Neuronal stem cell (in vitro differentiated cells): ENCODE measurements at places on chromosomes 4 and X.

GRCh38 chr4:10002278-10002677 is 19.0 kb downstream of the SLC2A9 start:
- H3K27ac ChIP-seq, result no peak overlapping the region
- H3K4me3 ChIP-seq, result no peak overlapping the region
- no peaks in the 10 kb centered on the region for H3K36me3 ChIP-seq
- no peak for DNase-seq

DNA sequence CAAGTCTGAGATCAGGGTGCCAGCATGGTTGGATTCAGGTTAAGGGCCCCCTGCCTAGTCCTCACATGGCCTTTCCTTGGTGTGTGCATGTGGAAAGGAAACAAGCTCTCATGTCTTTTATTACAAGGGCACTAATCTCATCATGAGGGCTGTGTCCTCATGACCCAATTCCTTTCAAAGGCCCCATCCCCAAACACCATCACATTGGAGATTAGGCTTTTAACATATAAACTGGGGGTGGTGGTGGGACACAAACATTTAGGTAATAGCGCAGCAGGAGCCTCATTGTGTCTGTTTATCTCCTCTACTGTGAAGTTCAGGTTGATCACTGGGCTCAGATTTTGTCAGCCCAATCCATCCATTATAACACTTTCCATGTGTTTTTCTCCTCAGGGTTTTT is 41.0 kb downstream of the BEX3 start:
- no peaks in the 10 kb centered on the region for H3K4me1 ChIP-seq
- no peak overlapping the region for H3K27ac ChIP-seq
- H3K36me3 ChIP-seq, result peaks cover 11% of the 10 kb centered on the region
- H3K4me3 ChIP-seq, result no peak overlapping the region
- no peak for DNase-seq

- H3K27me3 ChIP-seq, result no peaks in the 10 kb centered on the region
- no peak for DNase-seq
- no peak overlapping the region for H3K4me3 ChIP-seq
- no peak overlapping the region for H3K27ac ChIP-seq
- H3K4me1 ChIP-seq, result no peaks in the 10 kb centered on the region
Observed at GRCh38 chrX:34563804-34564203, 93.3 kb downstream of the TMEM47 start.

DNA sequence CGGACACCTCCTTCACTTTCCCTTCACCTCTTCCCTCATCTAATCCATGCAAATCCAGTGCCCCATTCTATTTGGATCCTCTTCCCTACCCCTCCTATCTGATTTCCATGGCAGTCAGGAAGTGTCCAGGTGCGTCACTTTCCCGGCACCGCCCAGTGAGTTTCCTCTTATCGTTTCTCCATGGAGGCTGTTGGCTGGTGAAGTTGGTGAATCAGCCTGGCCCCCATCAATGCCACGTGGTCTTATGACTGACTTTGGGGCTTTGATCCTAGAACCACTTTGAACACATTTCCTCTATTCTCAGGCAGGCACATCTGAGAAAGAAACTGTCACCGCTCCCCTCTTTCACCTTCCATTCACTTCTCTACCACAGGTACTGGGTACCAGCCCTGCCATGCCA is 137.8 kb downstream of the CEP135 start:
- H3K27me3 ChIP-seq, result no peaks in the 10 kb centered on the region
- no peak overlapping the region for H3K27ac ChIP-seq
- peaks cover 1% of the 10 kb centered on the region for H3K36me3 ChIP-seq

- DNase-seq, result no peak
- no peaks in the 10 kb centered on the region for H3K27me3 ChIP-seq
- H3K4me1 ChIP-seq, result peaks cover 7% of the 10 kb centered on the region
- no peaks in the 10 kb centered on the region for H3K36me3 ChIP-seq
Observed at GRCh38 chrX:39935411-39936064, 162.2 kb downstream of the BCOR start.

GRCh38 chrX:136021160-136021559 is 35.9 kb downstream of the SLC9A6 start:
- H3K4me1 ChIP-seq, result peaks cover 3% of the 10 kb centered on the region
- no peaks in the 10 kb centered on the region for H3K27me3 ChIP-seq
- DNase-seq, result no peak
- no peak overlapping the region for H3K4me3 ChIP-seq
- H3K27ac ChIP-seq, result no peak overlapping the region

GRCh38 chr4:16884673-16885460 is 13.6 kb downstream of the LDB2 start:
- no peaks in the 10 kb centered on the region for H3K27me3 ChIP-seq
- no peaks in the 10 kb centered on the region for H3K4me1 ChIP-seq
- H3K27ac ChIP-seq, result no peak overlapping the region
- no peak overlapping the region for H3K4me3 ChIP-seq

DNA sequence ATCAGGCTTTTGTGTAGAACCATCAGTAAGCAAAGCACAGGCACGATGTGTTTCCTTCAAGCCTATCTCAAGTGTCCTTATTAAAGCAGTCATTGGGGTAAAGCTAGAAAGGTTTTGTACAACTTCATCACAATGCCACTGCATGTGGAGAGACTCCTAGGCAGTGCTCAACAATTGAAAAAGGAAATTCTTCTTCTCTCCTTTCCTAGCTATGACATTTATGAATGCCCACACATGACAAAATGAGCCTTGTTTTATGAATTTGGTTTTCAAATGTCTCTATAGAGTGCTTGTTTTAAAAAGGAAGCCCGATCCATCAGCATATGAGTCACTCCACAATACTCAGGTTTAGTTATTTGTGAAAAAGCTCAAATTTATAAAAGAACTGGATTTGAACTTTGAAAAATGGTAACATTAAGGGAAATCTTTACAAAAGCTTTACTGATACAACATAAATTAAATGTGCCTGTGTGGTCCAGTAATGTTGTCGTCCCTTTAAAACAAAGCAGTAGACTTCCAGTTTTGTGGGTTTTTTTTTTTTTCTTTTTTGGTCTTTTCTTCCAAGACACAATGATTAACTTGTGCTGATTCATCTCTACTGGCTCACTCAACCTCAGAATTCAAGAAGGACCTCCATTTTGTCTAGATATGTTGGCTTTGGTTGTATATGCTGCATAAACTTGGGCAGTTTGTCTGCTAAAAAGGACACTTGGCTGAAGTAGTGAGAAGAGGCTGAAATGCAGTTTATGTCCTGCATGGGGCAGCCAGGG is 273.8 kb downstream of the GASK1B start:
- no peak for DNase-seq
- H3K27me3 ChIP-seq, result no peaks in the 10 kb centered on the region
- peaks cover 10% of the 10 kb centered on the region for H3K4me1 ChIP-seq
- H3K27ac ChIP-seq, result no peak overlapping the region
- no peak overlapping the region for H3K4me3 ChIP-seq

GRCh38 chr4:8035371-8035780 is 95.7 kb upstream of the AFAP1 start:
- no peaks in the 10 kb centered on the region for H3K36me3 ChIP-seq
- no peaks in the 10 kb centered on the region for H3K27me3 ChIP-seq
- no peak for DNase-seq
- H3K4me3 ChIP-seq, result no peak overlapping the region
- peaks cover 7% of the 10 kb centered on the region for H3K4me1 ChIP-seq
- H3K27ac ChIP-seq, result no peak overlapping the region

- H3K4me1 ChIP-seq, result no peaks in the 10 kb centered on the region
- no peak for DNase-seq
- no peak overlapping the region for H3K27ac ChIP-seq
- H3K27me3 ChIP-seq, result no peaks in the 10 kb centered on the region
Observed at GRCh38 chr4:128468123-128468989, 180.7 kb upstream of the PGRMC2 start.

DNA sequence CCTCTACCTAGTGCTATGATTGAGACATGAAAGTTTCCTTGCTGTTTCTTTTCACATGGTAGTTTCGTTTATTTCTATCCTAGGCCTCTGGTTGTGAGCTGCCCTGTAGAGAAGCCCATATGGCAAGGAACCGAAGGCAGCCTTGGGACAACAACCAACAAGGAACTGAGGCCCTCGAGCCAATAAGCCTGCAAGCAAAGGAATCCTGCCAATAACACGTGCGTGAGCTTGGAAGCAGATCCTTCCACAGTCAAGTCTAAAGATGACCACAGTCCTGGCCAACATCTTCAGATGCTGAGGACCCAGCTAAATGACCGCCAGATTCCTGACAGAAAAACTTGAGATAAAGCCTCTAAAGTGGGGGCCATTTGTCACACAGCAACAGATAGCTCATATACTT is 100.4 kb upstream of the FAM9B start:
- no peak overlapping the region for H3K27ac ChIP-seq
- no peak overlapping the region for H3K4me3 ChIP-seq
- H3K27me3 ChIP-seq, result no peaks in the 10 kb centered on the region
- DNase-seq, result no peak
- no peaks in the 10 kb centered on the region for H3K4me1 ChIP-seq

DNA sequence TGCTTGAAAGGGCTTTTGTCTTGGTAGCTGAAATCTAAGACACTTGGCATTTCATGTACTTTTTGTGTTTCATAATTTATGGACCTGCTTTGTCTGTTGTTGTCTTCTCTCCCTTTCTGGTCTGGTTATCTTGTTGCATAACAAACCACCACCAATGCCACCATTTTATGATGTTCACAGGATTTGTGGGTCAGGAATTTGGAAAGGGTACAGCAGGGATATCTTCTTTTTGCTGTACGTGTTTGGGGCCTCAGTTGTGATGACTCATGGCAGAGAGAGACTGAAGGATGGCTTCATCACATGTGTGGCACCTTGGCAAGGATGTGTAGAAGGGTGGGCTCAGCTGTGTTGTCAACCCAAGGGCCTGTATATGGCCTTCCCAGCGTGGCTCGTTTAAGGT is 35.2 kb downstream of the KDM6A start:
- H3K27ac ChIP-seq, result no peak overlapping the region
- no peaks in the 10 kb centered on the region for H3K4me1 ChIP-seq
- H3K27me3 ChIP-seq, result no peaks in the 10 kb centered on the region
- DNase-seq, result no peak
- H3K4me3 ChIP-seq, result no peak overlapping the region

- peaks cover 3% of the 10 kb centered on the region for H3K4me1 ChIP-seq
- DNase-seq, result no peak
- H3K27me3 ChIP-seq, result no peaks in the 10 kb centered on the region
- H3K36me3 ChIP-seq, result no peaks in the 10 kb centered on the region
Observed at GRCh38 chr4:108377021-108377420, 208.3 kb upstream of the LEF1 start.

GRCh38 chr4:109912706-109913595 is at the start of gene EGF:
EGF (plus strand) TSS chr4:109912883; CDS start chr4:109913336, 453 bp downstream.
- DNase-seq, result peak; percentile 41
- peak within 1 kb of the TSS; percentile 72 for H3K4me3 ChIP-seq
- peaks cover 13% of the 10 kb centered on the region for H3K4me1 ChIP-seq
- peak within 1 kb of the TSS; percentile 81 for H3K27ac ChIP-seq

- peaks cover 38% of the 10 kb centered on the region for H3K4me1 ChIP-seq
- no peaks in the 10 kb centered on the region for H3K27me3 ChIP-seq
- no peak for DNase-seq
Observed at GRCh38 chr4:3321295-3321889, 28.6 kb downstream of the RGS12 start.
